H9 (cell line): ENCODE measurements at places on chromosomes 11 and 22. TPM values are rescaled to one million over a fixed set of nuclear protein-coding genes. Genes with fewer than 3 reads are reported as not detected.

GRCh38 chr11:81484196-81484595 lies 1249.5 kb downstream of the FAM181B start:
- no peak for DNase-seq
- H3K27ac ChIP-seq = no peak overlapping the region
- H3K27me3 ChIP-seq = no peaks in the 10 kb centered on the region
- H3K4me3 ChIP-seq = no peak overlapping the region
- H3K4me1 ChIP-seq = no peaks in the 10 kb centered on the region

GRCh38 chr11:45929486-45930030 lies 7.1 kb downstream of the LARGE2 start:
- H3K27me3 ChIP-seq = no peaks in the 10 kb centered on the region
- no peaks in the 10 kb centered on the region for H3K4me1 ChIP-seq
- H3K36me3 ChIP-seq = peaks cover 70% of the 10 kb centered on the region
- no peak overlapping the region for H3K4me3 ChIP-seq

- no peaks in the 10 kb centered on the region for H3K4me1 ChIP-seq
- H3K36me3 ChIP-seq = peaks cover 6% of the 10 kb centered on the region; the same call in 1 of the 2 replicates
- no peak overlapping the region for H3K27ac ChIP-seq
- no peak overlapping the region for H3K4me3 ChIP-seq
These were observed 52.9 kb upstream of the PITPNB start for GRCh38 chr22:27971926-27972325.

CEND1 gene
- 0.81 and 0.86 TPM in 2 replicates for total RNA-seq

MYH9 gene
- total RNA-seq = 243 and 266 TPM in 2 replicates

GPHA2 gene
- 1.3 and 2.1 TPM in 2 replicates for total RNA-seq

NXPE4 gene
- not detected in 2 replicates for total RNA-seq

C1QTNF5 gene
- total RNA-seq = 0.33 and 0.59 TPM in 2 replicates
